Right forelimb (tissue), 1 donor: ENCODE measurements at places on chromosomes 12 and 14.

GRCh38 chr14:94775091-94775870, 5.4 kb upstream of the GSC start:
- DNase-seq: no peak

GRCh38 chr14:49975799-49976198, 82.9 kb downstream of the ARF6 start:
- no peak for DNase-seq

DNA sequence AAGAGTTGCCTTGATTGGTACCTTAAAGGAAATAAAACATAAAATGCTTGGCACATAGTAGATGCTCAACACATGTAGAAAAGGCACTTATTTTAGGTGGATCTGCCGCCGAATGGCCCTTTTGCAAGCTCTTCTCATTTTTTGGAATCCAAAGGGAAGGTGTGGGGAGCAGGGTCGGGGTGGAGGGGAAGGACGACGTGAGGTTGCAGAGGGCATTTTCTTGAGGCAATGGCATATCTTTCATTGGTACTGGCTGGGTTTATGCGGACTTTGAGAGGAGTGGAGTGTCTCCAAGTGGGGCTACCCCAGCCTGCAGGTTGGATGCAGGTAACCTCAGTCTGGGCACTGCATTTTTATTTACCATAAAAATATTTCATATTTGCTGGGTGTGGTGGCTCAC, 8.1 kb downstream of the RTL1 start:
- no peak for DNase-seq

DNA sequence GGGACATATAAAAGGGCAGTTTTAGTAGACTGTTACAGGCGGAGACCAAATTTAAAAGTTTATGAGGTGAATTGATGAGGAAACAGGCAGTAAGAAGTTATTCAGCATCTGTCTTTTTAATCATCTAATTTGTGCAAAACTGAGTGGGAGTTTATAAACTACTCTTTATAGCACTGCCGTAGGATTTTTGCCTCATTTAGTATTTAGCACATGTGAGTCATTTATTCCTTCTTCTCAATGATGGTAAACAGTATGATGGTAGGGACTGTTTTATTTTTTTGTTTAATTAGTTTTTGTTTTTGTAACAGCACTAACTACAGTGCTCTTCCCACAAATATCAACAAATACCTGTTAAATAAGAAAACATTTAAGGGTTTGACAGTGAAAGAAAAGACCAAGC, 20.6 kb downstream of the TOGARAM1 start:
- no peak for DNase-seq

DNA sequence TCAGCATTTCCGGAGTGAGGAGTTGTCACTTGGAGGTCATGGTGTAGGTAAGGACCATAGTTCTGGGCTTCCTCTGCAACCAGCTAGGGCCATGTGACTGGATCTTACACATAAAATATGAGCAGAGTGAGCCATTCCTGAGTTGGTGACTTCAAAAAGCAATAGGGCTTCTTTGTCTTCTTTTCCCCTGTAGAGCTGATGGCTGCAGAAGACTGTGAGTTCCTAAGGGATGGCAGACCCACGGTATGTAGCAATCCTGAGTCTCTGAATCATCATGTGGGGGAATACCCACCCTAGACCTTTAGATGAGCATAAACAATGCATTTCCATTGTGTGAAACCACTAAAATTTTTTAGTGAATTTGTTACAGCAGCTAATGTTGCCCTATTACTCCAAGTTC, 151.1 kb upstream of the TBX3 start:
- no peak for DNase-seq

- DNase-seq: no peak
These were observed 79.2 kb downstream of the RASSF8 start for GRCh38 chr12:26037615-26038220.
